ENCODE measurements at places on chromosomes 11 and 22.

GRCh38 chr11:76637491-76638269 is 32.9 kb downstream of the LRRC32 start:
- DNase-seq, result no peak

DNA sequence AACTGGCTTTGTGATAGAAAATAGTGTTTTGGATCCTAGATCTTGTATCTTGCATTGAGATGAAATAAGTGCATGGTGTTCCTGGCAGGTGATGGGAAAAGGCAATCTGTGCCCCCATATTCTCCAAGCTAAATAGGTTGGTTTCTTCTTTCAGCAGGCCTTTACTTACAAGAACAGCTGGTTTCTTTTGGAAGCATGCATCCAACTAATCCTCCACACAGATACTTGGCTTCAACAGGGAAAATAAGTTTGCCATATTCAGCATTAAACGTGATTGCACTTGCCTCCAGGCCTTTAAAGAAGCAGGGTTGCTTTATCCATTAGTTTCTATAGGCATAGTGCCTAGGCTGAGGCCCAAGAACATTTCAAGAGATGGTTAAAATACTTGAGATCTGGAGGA is 59.9 kb downstream of the APIP start:
- no peak for DNase-seq

DNA sequence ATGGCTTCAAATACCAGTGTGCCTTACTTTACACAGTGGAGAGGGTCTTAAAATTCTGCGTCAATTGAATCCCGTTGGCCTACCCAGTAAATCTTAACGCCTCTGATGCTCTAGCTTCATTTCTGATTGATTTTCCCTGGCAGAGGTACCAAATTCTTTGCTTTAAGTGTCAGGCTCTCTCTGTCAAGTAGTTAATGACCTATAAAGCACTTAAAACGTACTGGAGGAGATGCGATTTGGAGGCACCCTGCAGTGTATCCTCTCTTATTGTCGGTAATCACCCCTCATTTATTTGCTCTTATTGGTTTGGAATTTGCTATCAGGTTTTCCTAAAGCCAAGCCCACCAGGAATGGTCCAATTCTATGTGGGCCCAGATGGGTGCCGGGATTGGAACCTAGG is 59.2 kb downstream of the NFAM1 start:
- DNase-seq, result no peak

DNA sequence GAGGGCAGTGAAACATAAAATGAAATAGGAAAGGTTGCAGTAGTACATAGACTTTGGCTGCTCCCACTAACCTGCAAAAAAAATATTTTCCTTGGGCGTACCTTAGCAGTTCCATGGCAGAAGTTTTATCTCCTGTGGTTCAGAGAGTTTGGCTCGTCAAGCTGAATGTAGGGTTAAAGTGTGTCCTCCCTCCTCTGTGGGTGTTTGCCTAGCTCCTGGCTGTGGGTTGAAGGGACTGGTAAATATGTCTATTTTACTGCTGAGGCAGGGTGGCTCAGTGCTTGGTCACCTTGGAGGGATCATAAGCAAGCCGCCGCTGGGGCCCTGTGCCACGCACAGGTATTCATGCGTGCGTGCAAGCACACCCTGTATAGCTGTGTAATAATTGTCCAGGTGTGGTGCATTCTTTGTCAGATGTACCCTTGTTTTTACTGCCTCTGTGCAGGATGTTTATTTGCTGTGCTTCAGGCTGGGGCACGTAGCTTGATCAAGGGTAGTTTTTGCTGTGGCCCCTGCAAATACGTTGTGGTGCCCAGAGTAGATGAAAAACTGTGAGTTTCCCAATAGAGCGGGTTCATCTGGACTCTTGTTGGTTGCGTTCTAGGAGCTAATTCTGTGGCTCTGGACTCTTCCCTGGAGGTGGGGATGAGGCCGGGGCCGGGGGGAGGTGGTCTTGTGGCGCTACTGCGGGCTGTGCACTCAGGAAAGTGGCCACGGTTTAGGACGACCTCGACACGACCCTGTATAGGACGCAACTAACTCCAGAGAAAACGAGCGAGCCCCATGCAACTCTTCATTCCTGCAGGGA is 732 bp upstream of the SORL1 start:
- DNase-seq, result no peak

GRCh38 chr22:48845356-48845936 is 982.2 kb downstream of the BRD1 start:
- DNase-seq, result no peak

DNA sequence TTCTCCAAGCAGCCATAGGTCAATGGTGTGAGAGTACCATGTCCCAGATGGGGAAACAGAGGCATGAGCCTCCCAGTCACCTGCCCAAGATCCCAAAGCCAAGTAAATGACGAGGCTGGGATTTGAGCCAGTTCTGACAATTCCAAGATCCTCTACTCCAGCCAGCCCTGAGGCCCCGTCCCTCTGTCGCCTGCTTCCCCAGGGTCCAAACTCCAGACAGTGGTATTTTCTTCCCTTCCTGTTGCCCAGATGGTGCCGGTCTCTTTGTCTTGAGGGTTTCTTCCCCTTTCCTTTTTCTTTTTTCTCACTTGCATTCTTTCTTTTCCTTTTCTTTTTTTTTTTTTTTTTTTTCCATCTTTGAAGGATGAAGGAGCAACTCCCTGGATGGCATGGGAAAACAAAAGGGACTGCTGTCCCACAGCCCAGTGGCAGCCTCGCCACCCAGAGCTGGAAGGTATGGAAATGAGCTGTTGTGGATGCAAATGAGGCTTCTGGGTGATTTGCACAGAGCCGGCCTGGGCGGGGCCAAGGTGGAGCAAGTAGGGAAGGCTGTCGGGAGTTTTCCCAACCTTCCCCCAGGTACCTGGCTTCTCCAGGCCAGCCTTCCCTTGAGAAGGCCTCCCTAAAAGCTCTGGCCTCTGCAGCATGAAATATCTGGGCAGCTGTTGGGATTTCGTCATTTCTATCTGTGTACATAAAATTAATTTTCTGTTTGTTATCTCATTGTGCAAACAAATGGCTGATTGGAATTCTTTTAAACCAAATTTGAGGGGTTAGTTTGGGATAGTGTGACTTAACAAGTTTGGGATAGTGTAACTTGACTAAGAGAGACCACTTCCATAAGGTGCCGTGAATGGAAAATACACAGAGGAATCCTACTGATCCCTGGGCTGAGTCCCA is 146.8 kb downstream of the MN1 start:
- DNase-seq, result no peak

GRCh38 chr11:59716051-59716450 is 2.4 kb upstream of the OR10V1 start:
- no peak for DNase-seq

DNA sequence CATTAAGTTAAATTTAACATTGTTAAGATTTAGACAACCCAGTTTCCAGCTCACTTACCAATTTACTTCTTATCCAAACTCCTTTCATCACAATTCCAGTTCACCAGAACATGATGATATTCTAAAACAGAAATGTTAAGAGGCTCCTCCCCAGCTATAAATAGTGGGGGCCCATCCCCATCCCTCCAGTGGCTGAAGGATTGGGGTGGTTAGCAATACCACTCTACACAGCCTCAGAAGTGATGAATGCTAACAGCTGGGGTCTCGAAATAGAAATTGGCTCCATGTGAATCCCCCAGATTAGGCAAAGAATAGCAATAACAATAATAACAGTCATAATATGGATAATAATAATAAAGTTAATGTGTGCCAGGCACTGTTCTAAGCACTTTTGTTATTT is 97.9 kb upstream of the NCAM1 start:
- DNase-seq, result no peak

- no peak for DNase-seq
Measured at GRCh38 chr11:25206762-25207161, 709.9 kb downstream of the LUZP2 start.

DNA sequence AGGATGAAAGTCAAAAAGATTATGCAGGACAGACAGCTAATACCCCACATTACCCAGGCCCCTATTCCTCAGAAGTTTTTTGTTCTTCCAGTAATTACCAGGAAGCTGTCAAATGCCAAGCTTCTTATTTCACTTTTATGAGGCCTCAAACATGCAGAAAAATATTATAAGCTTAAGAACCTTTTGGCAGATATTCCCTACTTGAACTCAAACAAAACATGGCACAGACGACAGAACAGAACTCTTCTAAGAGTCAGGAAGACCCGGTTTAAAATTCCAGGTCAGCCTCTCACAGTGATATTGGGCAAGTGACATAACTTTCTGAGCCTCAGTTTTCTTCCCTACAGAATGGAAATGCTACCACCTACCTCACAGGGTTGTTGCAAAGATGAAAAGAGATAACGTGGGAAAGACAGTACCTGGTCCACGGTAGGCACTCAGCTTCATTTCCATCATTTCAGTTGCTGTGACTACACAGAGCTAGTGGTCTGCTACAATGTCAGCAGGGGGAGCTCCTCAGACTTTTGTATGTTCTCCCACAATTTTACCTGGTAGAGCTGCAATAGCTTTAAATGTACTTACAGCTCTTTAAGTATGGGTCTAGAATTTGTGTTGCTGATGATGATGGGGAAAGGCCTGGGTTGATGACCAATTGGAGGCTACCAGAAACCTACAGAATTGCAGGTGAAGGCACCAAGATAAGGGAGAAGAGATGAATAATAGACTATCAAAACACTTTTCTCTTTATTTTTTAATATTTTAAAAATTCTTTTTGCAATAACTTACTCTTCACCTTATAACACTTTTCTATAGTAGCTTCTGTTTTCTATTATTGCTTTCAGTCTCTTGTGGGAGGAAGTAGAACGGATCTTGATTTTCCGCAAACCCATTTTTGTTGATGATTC is 98.3 kb upstream of the CHRM4 start:
- DNase-seq, result peak; percentile 50

- DNase-seq, result peak; percentile 87
Measured at GRCh38 chr11:46298699-46299433, 21.4 kb downstream of the CREB3L1 start.

- no peak for DNase-seq
Measured at GRCh38 chr22:32846780-32847491, 45.4 kb downstream of the TIMP3 start.

- DNase-seq, result peak; percentile 31
Measured at GRCh38 chr22:50696799-50697561, 24.4 kb downstream of the SHANK3 start.

DNA sequence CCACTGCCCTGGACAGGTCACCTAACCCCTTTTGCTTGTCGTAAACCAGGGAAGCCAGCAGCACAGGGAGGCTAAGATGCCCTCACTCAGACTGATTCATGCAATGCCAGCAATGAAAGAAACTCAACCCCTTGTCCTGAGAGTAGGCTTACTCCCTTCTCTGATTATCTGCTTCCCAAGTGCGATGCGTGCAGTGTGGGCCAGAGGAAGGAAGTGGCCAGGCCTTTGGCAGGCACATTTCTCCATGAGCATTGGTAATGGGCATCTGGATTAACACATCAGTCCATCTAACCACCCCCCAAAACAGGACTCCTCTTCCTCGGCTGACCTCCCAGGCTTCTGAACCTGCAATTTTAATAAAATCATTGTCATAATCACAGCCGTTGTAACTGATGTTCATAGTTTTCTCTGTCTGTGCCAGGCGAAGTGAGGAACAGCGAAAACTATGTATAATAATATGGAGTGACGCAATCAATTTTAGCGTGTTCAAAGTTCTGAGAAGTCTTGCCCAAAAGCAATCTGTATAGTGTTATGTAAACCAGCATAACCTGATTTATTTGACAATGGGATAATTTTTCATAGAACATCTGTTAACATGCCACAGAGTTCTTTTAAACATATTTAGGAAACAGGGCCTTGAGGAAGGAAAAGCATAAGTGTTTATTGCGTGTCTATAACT is 33.9 kb downstream of the TST start:
- DNase-seq, result no peak

DNA sequence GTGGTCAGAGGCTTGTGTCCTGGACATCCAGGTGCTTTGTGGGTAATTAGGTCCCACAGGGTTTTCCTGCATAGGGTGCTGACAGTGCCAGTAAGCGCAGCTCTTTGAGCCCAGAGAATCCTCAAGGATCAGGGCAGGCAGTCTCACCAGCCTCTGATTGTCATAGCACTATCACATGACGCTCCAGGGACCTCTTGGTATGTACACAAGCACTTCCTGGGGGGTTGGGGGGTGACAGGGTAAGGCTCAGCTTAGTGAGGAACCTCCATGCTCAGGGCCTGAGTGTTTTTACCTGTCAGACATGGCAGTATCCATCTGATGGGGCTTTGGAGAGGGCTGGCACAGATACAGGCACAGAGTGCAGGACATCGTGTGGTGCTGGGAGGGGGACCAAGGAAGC is 27.9 kb upstream of the SUSD2 start:
- peak; percentile 75 for DNase-seq

GRCh38 chr22:27772081-27772983 is 29.2 kb downstream of the MN1 start:
- DNase-seq, result no peak

DNA sequence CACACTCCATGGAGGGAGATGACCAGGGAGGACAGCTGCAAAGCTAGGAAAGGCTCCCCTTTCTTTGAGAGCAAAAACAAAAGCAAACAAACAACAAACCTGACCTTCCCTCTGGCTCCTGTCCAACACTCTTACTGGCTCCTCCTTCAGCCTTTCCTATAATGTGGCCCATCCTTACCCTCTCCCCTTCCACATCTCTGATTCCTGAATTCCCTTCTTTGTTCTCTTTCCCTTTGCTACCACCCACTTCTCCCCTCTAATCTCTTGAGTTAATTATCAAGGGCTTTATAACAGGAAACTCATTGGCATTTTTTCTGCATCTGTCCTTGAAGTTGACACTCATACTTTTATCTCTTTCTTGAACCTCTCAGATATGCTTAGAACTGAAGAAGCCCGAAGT is 56.3 kb downstream of the ZNF280B start:
- no peak for DNase-seq

GRCh38 chr11:46916286-46917108 is 1.9 kb downstream of the LRP4 start:
- peak; percentile 88 for DNase-seq

DNA sequence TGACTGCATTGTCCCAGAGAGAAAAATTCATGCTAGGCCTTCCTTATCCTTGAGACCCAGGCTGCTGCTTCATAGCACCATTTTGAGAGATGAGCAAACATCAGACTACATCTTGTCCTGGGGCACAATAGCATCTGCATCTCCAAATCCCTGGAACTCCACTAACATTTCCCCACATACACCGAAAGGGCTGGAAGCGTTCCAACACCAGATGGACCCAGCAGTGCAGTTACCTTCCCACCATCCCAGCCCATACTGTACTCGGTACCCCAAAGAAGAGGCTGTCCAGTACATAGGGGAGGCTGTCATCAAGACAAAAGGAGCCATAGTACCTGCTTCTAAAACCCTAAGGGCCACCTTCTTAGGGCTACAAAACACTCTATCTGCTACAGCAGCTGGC is 547.2 kb upstream of the CHORDC1 start:
- DNase-seq, result no peak

GRCh38 chr22:33588860-33589259 is 331.4 kb downstream of the LARGE1 start:
- no peak for DNase-seq

DNA sequence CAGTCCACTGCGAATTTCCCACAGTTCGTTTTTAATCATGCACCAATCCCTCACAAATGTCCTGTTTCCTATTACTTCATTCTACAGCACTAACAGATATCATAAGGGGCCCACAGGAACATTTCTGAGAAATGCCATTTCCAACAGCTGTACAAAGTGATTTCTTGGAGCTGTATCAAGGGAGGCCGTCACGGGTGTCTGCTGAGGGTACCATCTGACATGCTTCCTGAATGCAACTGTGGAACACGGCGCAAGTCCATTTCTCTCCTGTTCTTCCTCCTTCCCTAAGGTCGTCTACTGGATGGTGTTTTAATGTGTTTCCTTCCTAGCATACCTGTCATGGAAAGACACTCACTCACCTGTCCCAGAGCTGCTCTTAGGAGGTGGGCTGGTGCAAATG is 320.7 kb downstream of the LARGE1 start:
- no peak for DNase-seq

- no peak for DNase-seq
Measured at GRCh38 chr11:17707830-17708229, 11.5 kb upstream of the MYOD1 start.

GRCh38 chr22:31193092-31193491 is 19.0 kb upstream of the LIMK2 start:
- DNase-seq, result no peak
